NCI-H510A treated with DMSO at 0.1 percent for 48 hours (cell line): ENCODE measurements at places on chromosomes 5 and 9.
A peak's percentile ranks its signal among the peaks of the same experiment; 100 is the strongest.

- no peak for DNase-seq
Measured at GRCh38 chr5:54017580-54017979, 292.8 kb downstream of the ARL15 start.

DNA sequence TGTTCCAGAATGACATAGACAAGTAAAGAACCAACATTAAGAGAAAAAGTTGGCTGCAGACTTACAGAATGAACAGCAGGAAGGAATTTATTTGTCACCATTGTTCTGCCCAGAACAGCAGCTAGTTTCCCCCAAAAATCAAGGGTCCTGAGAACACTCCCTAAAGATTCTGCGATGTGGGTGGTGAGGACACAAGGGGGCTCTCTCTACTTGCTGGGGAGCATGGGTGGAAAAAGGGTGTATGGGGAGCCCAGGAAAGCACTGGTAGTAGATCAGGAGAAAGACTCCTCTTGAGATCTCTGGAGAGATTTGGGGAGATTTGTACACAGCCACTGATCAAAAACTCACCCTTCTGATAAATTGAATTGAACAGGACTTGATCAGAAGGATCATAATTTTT lies 316.5 kb downstream of the KCTD16 start:
- DNase-seq: no peak

DNA sequence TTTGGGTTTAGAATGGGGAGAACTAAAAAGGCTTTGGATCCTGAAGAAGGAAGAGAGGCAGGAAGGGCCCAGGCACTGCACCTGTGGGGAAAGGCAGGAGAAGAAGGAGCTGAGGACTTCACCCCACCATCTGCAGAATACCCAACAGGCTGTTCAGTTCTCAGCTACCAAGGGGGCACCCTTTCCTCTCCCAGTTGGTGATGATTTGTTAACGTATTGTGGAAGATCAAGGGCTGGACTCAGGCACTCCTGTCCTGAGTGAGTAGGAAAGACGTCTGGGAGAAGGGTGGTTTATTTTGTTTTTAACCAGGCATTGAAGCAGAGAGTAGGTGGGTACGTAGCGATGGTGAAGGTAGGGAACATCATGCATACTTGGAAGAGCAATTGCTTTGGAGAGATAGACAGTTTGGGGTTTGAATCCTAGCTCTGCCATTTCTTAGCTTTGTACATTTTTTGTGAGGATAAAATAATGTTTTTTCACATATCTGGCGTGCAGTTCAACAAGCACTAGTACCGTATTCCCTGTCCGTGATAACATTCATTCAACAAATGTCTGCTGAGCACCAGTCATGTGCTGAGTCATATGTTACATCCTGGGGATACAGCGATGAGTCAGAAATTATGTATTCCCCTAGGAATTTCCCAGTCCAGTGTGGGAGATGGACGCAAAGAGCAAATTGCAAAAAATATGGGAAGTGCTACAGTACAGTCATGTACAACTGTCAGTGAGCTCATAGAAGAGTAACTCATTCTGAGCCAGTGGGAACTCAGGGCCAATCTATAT lies 2.1 kb downstream of the MSANTD3 start:
- DNase-seq: no peak

- DNase-seq: no peak
Measured at GRCh38 chr9:130432362-130432761, 12.4 kb upstream of the ASS1 start.

- no peak for DNase-seq
Measured at GRCh38 chr9:7901621-7902020, 102.0 kb upstream of the DMAC1 start.

DNA sequence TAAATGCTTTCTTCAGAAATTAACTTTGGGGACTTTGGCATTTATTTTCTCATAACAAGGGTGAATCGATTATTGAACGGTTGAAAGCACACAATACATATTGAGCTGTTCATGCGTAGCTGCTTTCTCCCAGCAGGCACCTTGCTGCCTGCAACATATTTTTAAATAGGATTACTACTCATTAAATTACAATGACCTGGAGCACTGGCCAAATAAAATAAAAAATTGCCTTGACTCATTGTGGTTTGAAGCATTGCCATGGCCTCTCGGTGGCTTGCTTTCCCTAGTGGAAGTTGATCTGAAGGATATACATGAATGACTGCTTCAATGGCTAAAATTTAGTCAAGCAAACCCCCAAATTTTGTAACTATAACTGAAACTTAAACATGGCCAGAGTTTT lies 181.6 kb upstream of the NUDT12 start:
- no peak for DNase-seq

- no peak for DNase-seq
Measured at GRCh38 chr5:73106335-73106734, 14.0 kb upstream of the TMEM171 start.

- no peak for DNase-seq
Measured at GRCh38 chr9:97895211-97895610, 27.1 kb downstream of the TRMO start.

DNA sequence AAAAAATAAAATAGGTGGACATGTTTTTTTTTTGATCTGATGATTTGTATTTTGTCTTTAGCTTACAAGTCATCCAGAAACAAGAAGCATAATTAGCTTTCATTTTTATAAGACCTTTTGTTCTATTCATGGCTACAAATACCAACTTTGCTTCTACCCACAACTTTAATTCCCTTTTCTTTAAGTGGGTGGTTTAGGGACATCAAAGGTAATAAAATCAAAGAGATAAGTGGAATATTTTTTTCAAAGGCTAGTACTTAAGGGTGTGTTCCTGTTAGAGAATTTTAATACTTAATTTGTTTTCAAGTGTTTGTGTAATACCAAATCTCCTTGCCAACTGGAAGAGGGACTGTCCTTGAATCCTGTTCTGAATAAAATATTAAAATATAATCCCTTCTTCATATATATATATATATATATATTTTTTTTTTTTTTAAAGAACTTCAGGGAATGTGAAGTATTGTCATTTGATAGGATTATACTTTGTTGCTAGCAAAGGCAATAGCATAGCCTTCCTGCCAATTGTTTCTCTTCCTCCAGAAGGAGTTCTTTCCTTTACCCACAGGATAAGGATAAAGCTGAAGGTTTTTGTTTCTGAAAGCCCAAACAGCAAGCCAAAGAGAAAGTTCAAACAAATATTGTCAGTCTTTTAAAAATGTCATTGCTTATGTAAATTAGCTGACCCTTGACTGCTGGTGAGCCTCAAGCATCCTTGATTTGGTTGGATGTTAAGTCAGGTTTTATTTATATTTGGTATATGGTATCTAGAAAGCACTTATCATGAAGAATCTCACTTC lies 108.9 kb downstream of the PAM start:
- DNase-seq: peak; percentile 18

GRCh38 chr5:169036079-169036805 lies 264.7 kb downstream of the SLIT3 start:
- DNase-seq: no peak

- no peak for DNase-seq
Measured at GRCh38 chr5:123116058-123116457, 27.0 kb downstream of the PRDM6 start.

- no peak for DNase-seq
Measured at GRCh38 chr9:69465473-69465872, 140.5 kb downstream of the ENTREP1 start.

DNA sequence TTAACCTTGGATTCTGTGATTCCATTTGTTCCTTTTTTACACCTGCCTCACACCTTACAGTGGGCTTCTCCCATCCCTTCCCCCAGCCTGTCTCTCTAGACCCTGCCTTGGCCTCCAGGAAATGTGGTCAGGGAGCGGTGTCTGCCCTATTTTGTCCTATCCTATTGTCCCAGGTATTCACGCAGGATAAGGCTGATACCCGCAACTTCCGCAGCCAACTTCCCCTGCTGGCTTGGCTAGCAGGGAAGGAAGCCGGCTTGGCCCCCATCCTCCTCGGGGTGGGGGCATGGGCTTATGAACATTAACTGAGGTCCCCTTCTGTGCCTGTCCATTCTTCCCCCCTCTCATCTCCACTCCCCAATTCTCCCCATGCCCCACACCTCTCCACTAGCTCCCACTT lies 3.5 kb downstream of the CSF1R start:
- DNase-seq: no peak

DNA sequence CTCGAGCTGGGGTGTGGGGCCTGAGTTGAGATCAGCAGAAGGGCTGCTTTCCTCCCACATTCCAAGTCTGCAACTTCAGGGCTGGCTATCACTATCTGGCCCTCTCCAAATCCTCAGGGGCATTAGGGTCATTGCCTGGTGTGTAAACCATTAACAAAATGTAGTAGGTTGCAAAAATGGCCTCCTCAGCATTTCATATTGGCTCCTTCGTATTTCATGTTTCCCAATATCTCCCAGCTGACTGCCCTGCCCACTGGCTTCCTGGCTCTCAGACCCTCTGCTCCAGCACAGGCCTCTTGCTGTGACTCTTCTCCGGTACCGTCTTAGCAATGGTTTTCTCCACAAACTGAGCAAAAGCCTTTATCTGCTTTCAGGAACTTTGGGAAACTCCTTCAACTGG lies 113.8 kb downstream of the GADD45G start:
- DNase-seq: no peak

DNA sequence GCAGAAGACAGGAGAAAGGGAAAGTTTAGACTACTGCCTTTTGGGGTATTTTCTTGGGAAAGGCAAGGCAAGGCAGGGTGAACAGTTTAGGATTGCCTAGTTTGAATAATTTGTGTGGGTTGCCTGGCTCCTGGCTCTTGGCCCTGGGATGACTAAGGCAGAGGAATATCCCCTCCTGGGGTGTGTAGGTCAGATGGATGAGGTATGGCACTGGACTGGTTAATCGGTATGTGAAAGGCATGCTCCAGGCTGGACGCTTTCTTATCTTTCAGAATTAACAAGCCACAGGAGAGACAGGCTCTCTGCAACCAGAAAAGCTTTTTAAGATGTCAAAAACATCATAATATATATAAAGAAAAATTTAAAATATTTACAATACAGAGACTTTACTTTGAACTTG lies 58.6 kb downstream of the STARD4 start:
- no peak for DNase-seq

- no peak for DNase-seq
Measured at GRCh38 chr5:79990205-79990597, 861 bp downstream of the MTX3 start.

DNA sequence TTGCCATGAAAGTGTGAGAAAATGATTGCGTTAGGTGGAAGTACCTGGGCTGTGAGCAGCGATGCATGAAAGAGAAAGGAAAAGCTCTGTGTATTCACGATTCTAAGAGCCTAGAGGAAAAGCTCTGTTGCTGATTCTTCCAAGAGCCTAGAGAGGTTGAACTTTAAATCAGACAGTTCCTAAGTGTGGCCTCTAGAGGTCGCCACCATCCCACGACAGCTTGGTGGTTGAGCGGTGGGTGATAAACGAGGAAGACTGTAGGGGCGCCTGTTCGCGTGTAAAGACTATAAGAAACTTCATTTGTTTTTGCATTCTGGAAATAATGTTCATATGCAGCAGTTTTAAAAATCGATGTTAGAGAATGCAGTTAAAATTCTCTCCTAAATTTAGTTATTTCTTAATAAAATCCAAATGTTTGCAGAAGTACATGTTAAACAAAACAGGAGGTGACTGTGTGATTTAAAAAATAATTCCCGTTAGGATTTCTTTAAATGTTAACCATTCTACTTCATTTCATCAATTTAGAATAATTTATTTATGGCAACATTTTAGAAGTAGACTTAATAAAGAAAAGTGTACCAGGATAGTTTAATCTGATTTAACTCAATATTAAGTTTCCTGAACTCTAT lies 107.7 kb downstream of the TENT4A start:
- DNase-seq: peak; percentile 84

DNA sequence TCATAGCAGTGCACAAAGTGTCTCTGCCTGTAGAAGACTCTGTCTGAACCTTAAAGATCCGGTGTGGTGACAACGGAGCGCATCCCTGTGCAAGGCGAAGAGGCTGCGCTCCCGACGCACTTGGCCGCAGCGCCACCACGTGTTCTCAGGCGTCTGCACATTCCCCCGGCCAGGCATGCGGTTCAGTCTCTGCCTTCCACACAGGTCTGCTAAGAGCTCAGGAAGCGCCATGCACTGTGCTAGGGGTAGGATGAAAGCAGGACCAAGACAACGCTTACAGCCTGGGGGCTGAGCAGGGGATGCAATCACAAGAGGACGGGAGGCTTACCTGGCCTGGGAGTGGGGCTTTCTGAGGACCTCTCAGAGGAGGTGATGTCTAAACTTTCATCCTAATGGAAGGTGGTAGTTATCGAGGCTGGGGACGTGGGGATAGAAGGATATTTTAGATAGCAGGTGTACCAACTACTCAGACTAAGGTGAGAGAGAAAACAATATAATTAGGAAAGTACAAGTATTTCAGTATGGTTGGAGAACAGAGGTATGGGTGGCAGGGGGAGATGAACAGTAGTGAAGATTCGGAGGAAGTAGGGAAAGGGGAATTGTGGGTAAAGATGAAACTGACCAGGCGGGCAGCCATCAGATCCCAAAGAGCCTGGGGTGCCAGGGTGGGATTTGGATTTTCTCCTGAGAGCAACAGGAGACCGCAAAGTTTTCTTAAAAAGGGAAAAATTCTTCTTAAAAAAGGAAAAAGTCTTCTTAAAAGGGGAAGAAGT lies 13.3 kb downstream of the CAPSL start:
- no peak for DNase-seq

DNA sequence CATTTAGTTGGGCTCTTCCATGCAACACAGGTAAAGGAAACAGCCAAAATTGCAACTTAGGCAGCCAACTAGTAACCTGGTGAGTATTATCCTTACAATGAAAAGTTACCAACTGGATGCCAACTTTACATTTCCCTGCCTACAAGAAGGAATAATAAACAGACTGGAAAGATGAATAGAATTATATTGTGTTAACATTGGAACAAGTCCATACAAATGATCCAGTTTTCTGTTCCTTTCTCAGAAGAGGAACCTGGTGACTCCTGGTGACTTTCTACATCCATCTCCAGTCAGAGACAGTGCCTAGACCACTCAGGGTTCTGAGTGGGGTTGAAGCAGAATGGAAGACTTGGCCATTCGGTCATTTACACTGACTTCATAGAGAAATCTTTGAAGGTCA lies 20.6 kb downstream of the MARCHF3 start:
- DNase-seq: no peak

- no peak for DNase-seq
Measured at GRCh38 chr5:4907571-4907970, 232.6 kb upstream of the ADAMTS16 start.

DNA sequence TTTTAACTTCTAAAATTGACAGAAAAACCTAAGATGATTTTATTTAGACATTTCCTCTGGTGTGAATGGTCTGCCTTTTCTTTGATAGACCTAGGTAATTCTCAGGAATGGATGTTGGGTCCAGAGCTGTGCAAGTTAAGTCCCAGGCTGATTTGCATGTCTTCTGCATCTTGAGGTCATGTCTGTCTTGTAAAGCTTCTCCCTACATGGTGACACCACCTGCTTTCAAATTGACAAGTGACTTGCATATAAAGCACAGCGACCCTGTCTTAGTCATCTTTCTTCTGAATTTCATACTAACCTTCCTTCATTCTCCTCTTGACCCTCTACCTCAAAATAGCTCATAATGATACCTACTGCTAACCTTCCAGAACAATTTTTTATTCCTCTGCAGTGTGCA lies 29.2 kb downstream of the OSTF1 start:
- DNase-seq: no peak

- no peak for DNase-seq
Measured at GRCh38 chr9:123354806-123355508, 1.0 kb upstream of the CRB2 start.
